ENCODE measurements at places on chromosomes 3 and 15.

DNA sequence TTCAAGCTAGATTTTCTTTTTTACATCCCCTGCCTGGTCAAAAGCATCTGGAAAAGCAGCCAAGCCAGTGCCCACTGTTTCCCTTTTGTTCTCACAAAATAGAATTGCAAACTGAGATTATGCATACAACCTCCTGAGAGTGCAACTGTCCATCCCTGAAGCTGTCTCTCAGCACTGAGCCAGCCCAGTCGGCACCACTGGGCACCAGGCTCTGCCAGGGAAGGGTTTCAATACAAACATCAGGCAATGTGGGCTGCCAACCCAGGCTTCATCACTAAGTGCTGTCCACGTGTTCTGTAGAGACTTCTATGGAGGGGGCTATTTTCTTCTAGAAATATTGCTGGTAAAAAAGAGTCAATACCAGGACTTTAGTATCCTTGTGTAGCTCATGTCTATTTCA is 356.3 kb upstream of the TBL1XR1 start:
- DNase-seq, result no peak

GRCh38 chr15:80099241-80099640 is 39.8 kb downstream of the ZFAND6 start:
- DNase-seq, result no peak

- DNase-seq, result no peak
Measured at GRCh38 chr3:127043041-127043641, 60.2 kb downstream of the PLXNA1 start.

DNA sequence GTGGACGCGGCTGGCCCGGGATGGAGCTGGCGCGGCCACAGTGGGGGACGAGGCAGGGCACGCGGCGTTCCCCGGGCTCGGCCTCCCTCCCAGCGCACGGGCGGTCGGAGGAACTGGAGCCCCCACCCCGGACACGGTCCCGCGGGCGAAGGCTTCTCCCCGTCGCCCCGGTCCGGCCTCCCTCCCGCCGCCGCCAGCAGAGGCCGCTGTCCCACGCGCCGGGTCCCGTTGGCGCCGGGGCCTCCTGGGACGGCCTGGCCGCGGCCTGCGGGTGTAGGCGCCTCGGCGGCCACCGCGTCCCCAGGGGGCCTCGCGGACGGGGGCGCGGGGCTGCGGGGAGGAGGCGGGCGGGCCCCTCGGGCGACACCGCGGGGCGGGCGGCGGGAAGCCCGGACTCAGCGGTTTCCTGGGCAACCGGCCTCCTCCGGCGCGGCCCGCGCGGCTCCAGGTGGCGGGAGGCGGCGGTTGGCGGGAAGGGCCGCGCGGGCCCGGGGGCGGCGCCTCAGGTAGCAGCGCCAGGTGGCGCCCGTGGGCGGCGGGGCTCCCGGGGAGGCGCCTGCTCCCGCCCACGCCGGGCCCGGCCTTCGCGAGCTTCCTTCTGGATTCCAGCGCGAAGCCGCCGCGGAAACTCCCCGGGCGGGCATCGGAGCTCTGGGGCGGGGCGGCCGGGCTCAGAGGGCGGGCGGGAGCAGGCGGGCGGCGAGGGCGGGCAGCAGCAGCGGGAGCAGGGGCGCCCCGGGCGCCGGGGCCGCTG is 26.7 kb downstream of the MELTF start:
- DNase-seq, result peak; percentile 77

DNA sequence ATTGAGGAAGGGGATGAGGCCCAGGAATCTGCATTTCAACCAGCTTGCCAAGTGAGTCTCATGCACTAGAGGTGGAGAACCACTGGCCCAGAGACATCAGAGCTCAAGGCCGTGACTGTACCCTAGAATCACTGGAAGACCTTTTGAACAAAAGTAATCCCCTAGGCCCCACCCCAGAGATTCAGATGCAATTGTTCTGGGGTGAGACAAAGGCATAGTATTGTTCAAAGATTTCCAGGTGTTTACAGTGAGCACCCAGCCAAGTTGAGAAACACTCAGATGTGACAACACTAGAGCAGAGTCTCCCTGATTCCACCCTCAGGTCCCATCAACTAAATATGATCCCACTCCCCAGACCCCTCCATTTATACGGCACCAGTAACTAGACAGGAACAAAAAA is 290.3 kb upstream of the TLE3 start:
- no peak for DNase-seq

- DNase-seq, result peak; percentile 95
Measured at GRCh38 chr15:90954712-90955623, at the start of gene RCCD1. Gene RCCD1, plus strand, starts transcription at chr15:90954884. Its CDS starts 1,851 bp downstream, at chr15:90956735.

- no peak for DNase-seq
Measured at GRCh38 chr15:38896647-38897046, 332.0 kb upstream of the RASGRP1 start.

DNA sequence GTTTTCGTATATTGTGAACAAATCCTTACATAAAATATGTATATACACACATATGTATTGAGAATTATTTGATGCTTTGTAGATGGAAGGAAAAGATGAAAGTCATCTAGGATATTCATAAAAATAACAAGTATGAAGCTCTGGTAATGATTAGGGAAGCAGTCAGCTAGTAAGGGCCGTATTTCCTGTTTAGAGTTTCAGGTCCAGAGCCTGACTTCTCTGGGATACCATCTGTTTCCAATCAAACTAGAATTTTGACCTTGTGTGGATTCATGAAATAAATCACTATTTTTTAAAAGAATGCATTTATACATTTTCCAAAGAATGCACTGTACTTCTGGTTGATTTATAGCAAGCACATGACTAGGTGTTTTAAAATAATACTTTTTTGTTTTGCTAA is 156.1 kb upstream of the CGNL1 start:
- DNase-seq, result no peak

DNA sequence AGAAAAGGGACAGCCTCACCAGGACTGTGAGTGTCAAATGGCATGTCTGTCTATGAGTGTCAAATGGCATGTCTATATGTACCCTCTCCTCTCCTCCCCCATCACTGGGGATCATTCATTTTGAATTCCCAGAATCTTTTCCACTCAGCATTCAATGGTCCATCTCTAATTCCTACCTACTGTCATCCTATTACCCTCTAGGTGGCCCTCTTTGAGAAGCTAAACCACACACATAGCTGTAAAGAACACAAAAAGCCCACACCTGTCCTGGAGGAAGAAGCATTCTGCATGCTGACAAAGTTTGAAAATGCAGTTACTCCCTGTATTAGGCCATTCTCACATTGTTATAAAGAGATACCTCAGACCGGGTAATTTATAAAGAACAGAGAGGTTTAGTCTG is 46.2 kb upstream of the PYDC2 start:
- no peak for DNase-seq

GRCh38 chr3:64873400-64873799 is 185.6 kb upstream of the ADAMTS9 start:
- DNase-seq, result no peak

- no peak for DNase-seq
Measured at GRCh38 chr15:44726568-44727484, 9.5 kb upstream of the TRIM69 start.

DNA sequence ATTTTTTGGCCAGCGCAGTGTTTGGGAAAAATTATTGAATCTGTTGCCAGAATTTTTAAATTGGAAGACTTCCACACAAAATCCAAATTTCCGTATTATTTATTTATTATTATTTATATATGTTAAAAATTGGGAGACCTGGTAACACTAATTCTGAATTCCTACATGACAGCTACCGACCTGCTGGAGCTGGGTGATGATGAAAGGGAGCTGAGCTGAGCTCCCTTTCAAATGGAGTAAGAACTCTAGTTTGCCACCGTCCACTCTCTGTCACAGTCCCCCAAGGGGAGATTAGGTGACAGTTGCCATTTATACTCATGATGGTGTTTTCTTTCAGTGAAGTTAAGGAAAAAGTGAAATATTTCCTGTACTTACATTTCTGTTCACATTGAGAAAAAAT is 1.4 kb downstream of the CRTC3 start:
- DNase-seq, result no peak

DNA sequence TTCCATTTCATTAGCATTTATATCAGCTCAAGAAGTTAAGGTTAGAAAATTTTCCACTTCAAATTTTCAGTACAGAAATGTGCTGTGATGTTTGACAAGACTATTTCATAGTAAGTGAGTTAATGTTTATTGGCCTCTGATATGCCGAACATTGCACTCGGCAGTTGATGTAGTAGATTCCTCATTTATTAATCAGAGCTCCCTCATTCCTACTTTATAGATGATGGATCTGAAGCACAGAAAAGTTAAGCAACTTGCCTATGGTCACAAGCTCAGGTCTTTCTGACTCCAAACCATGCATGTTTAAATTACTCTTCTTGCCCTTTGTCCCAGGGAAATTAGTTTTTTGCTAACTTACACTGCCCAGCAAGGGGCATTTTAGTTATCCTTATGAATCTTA is 92.0 kb downstream of the ATG7 start:
- no peak for DNase-seq

GRCh38 chr3:67804089-67804488 is 149.7 kb upstream of the SUCLG2 start:
- no peak for DNase-seq

DNA sequence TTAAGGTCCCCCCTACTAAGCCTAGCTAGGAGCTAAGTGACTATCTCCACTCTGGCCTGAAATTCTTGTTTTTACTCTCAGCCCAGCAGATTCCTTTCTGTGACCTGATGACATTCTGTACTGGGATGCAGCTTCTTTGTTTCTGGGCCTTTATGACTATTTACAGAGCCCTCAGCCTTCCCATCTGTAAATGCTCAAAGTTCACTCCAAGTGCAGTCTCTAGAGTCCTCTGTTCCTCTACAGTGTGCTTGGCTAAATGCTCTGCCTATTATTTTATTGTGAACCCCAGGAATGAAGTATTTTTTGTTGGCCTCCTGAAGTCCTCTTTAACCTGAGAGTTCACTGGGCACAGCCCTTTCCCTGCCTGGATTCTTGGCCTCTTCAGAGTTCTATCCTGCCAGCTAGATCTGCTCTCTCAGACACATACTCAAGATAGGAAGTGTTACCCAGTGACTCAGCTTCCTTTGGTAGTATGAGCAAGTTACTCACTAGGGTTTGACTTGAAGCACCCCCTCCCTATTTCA is 278.1 kb upstream of the P2RY1 start:
- DNase-seq, result no peak

GRCh38 chr3:182567700-182568099 is 225.6 kb upstream of the ATP11B start:
- DNase-seq, result no peak

- DNase-seq, result no peak
Measured at GRCh38 chr15:94238539-94239118, 7.3 kb downstream of the MCTP2 start.

DNA sequence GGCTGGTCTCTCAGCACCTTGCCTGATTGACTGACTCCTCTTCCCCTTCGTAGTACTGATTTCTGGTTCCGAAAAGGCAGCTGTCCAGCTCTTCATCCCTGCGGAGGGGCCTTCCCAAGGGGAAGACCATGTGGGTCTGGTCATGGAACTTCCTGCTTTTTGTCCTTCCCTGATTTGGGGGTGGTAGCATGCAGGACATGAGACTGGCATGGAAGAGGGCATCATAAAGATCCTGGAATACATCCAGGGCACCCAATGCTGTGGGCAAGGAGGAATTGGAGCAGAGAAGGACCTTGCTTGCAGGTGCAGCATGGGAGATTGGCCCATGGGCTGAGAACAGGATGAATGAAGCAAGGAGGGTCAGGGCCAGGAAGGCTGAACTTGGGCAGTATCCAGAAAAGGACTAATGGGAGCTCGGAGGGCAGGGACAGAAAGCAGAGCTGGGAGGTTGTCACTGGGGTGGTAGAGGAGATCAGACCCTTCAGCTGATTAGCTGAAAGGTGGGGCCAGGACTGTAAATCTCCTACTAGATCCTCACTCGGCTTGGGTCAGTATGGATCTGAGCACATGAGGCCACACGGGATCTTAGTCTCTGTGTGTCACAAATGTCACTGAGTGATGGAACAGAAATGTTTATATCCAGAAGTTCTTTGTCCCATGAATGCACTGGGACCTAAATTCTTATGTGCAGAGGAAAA is 59.5 kb downstream of the AMOTL2 start:
- DNase-seq, result no peak

DNA sequence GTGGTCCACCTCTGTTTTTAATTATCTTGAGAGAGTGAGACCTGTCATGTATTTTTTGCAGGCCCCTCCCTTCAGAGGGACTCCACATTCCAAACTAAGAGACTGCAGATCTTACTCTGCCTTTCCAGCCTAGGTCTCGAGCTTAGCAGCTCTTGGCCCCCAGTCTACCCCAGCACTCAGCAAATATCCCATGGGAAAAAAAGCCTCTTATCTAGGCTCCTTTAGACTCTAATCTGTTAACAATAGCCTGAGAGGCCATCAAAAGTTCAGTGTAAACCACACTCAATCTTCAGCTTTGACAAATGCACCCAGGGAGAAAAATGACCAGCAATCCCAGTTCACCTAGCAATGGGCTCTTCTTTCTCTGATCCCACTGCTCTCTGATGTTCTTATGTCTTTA is 8.6 kb upstream of the BLM start:
- DNase-seq, result no peak

- DNase-seq, result no peak
Measured at GRCh38 chr15:39167164-39168058, 413.5 kb upstream of the THBS1 start.

GRCh38 chr3:183359036-183359435 is 69.4 kb downstream of the MCF2L2 start:
- no peak for DNase-seq

GRCh38 chr3:138775254-138775595 is 59.5 kb downstream of the PIK3CB start:
- DNase-seq, result no peak

GRCh38 chr3:18049096-18049495 is 306.7 kb upstream of the TBC1D5 start:
- DNase-seq, result no peak

GRCh38 chr3:132625613-132626012 is 28.5 kb downstream of the ACKR4 start:
- DNase-seq, result no peak

DNA sequence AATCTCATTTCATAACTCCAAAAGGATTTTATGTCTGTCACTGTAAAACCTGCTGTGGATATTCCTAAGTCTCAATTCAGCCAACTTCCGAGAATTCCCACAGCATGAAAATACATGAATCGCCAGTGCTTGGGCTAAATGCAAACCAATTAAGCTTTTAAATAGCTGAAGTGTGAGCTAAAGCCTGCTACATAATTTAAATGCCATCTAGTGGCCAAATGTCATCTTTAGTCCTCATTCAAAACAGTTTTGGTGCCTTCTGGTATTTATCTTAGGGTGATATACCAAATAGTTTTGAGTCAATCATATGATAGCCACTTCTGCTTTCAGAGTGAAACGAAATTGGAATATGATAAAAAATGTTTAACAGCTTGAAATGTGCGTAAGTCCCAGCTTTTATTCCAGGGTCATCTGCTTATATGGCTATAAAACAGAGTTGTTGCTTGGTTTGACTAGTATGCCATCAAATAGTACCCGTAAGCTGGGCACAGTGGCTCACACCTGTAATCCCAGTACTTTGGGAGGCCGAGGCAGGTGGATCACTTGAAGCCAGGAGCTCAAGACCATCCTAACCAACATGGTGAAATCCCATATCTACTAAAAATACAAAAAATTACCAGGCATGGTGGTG is 41.8 kb upstream of the CCNL1 start:
- DNase-seq, result peak; percentile 47

All from hematopoietic multipotent progenitor cell treated with erythropoietin and hydrocortisone succinate and interleukin-3 and kit ligand, for 15 days (in vitro differentiated cells).